ENCODE measurements at places on chromosomes 5 and 9. TPM values are rescaled to one million over a fixed set of nuclear protein-coding genes. Genes with fewer than 3 reads are reported as not detected.

EQTN gene
- polyA plus RNA-seq, result 0.34 TPM

UHRF2 gene
- 52.3 TPM for polyA plus RNA-seq

FRMPD1 gene
- polyA plus RNA-seq, result 0.61 TPM

SMC2 gene
- 17.4 TPM for polyA plus RNA-seq

DNA sequence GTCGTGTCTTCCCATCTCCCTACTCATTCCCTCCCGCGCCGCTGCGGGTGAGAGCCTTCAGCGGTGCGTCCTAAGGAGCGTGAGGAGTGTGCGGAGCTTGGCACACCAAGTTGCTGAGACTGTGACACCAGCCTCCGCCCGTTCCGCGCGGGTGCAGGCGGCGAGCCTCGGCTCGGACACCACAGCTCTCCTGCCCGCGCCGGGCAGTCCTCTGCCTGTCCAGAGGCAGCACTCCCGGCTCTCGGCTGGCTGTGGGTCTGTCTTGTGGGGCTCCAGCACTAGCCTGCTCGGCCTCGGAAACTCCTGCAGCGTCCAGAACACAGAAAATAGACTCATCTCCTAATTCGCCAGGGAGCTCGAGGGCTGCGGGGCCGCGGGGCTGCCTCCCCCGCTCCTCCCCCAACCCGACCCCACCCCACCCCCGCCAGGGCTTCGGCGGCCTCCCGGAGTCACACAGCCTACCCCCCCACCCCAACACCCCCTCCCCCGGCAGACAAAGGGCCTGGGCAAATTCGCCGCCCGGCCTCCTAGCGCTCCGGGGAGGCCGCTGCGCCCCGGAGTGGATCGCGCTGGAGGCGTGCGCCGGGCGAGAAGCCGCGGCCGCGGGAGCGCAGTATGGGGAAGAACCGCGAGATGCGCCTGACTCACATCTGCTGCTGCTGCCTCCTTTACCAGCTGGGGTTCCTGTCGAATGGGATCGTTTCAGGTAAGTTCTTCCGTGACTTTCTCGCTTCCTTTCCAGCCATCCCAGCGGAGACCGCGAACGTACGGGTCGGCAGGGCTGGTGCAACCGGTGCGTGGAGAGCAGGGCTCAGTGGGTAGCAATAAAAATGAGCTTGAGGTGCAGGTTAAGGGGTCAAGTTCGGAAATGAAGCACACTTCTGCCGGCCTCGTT is at the start of gene ADAMTS19:
Gene ADAMTS19, plus strand, starts transcription at position 522 of the 895 bp plus-strand sequence. Its CDS starts 94 bp downstream, at position 616.
- peak; percentile 75 for DNase-seq

- DNase-seq, result no peak
Observed at GRCh38 chr5:133322743-133323142, 270.9 kb downstream of the HSPA4 start.

DNA sequence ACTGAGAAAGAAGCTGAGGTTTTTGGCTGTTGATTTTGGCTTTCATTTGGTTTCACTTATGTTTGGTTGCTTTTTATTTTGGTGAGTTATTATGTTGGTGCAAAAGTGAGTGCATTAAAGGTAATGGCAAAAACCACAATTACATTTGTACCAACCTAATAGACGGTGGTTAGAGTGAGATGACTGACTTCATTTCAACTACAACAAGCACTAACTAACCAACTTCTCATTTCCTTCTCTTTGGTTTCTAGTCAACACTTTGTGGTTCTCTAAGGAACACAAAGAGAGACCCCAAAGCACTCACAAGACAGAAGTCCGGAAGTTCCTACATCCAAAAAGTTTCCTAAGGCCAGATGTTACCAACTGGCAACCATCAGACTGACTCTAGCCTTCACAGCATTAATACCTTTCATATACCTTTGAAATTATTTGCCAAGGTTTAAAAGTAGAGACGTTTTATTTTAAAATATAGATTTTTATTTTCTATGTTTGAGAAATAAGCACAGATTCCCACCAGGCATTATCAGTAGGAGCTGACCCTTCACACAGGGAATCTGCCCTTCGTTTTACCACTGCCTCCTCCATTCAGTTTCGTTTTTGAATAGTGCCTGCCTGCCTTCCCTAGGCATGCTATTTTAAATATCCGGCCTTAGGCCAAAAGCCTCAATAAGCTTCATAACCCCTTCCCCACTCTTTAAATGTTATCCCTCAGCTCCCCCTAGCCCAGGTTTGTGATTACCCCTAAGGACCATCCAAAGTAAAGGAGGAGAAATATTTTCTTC is 301.1 kb upstream of the PTGER4 start:
- no peak for DNase-seq

- no peak for DNase-seq
Observed at GRCh38 chr9:34994260-34994899, 4.8 kb downstream of the DNAJB5 start.

DNA sequence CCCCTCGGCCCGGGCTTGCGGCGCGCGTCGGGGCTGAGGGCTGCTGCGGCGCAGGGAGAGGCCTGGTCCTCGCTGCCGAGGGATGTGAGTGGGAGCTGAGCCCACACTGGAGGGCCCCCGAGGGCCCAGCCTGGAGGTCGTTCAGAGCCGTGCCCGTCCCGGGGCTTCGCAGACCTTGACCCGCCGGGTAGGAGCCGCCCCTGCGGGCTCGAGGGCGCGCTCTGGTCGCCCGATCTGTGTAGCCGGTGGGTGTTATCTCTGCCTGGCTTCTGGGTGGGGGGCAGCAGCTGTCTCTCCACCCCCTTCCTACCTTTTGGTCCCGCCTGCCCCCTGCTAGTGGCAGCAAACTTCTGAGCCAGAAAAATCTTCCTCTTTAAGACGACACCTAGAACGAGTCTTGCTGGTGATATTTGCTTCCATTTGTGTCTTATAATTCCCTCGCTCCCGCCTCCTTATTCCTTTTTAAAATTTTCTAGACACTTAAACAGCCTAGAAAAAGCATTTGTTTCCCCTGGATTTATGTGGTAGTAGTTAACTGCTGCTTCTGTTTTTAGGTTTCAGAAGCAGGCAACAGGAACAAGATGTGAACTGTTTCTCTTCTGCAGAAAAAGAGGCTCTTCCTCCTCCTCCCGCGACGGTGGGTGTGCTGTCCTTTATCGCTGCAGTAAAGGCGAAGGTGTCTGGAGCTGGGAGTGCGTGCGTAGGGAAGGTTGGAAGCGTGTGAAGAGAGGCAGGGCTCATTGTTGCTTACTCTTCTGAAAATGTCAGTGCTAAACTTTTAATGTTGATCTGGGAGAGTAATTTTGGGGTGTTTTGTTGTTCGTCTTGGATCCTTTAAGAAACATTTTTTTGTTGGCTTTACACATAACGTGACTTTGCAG is 554 bp downstream of the JAK2 start:
- peak; percentile 78 for DNase-seq
